ENCODE measurements at places on chromosomes 12 and 14. TPM values are rescaled to one million over a fixed set of nuclear protein-coding genes. Genes with fewer than 3 reads are reported as not detected.

DNA sequence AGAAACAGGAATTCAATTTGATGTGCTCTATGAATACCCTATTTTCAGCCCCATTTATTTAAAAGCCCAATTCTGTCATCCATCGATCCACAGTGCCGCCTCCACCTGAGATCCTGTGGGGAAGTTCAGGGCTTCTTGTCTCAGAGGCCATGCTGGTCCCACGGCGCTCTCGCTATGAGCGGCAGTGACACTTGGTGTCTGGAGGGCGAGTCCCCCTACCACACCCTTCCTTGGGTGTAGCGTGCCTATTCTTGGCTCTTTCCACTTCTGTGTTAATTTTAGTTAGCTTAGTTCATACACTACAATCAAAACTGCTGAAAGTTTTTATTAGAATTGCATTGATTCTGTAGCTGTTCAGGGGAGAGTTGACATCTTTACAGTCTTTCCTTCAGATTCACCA, 73.8 kb downstream of the DDX51 start:
- H3K27me3 ChIP-seq: no peaks in the 10 kb centered on the region
- no peak for DNase-seq
- peaks cover 44% of the 10 kb centered on the region for H3K36me3 ChIP-seq
- H3K4me1 ChIP-seq: peaks cover 20% of the 10 kb centered on the region
- no peak overlapping the region for H3K4me3 ChIP-seq

The SMIM41 gene
- not detected for total RNA-seq

DNA sequence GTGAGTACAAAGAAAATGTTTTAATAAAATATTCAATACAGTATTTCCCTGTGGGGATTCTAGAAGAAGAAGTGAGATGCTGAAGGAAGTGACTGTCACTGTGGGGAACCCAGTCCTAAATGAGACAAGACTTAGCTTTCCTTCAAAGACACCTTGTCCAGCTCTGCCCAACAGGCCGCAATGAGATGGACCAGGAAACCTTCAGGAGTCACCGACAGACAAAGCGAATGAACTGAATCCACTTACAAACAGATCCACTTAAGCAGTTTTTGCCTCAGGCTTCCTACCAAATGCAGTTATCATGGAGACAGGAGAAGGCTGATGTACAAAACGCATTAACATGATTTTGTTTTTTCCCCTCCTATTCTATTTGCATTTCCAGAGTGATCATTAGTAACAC, 9.6 kb downstream of the KCNJ8 start:
- H3K4me3 ChIP-seq: no peak overlapping the region

The ZNF705A gene
- not detected for total RNA-seq

DNA sequence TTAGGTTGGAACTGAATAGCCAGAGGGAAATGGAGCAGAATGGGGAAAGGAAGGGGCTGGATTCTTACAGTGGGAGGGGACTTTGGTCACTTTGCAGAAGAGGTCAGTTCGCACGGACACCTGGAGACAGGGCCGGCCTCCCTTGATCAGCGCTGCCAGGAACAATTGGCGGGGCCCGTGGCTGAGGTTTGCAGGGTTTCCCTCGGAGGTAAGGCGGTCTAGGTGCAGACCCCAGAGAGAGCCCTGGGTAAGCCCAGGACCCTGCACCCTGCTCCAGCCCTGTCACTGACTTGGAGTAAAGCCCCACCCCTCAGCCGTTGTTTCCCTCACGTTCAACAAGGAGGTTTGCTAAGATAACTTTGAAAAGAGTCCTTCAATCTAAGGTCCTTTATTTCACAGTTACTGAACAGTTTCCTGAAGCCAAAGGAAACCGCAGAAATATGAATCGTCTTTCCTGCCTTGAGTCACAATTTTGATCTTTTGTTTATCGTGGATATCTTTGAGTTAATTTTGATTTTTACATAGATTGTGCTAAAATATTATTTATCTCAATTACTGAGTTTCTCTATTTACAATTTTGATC, 231.4 kb upstream of the RTL1 start:
- H3K27ac ChIP-seq: no peak overlapping the region
- no peaks in the 10 kb centered on the region for H3K4me1 ChIP-seq
- no peaks in the 10 kb centered on the region for H3K27me3 ChIP-seq
- H3K36me3 ChIP-seq: no peaks in the 10 kb centered on the region
